ENCODE measurements at places on chromosomes 6 and 20. TPM values are rescaled to one million over a fixed set of nuclear protein-coding genes. Genes with fewer than 3 reads are reported as not detected.

DNA sequence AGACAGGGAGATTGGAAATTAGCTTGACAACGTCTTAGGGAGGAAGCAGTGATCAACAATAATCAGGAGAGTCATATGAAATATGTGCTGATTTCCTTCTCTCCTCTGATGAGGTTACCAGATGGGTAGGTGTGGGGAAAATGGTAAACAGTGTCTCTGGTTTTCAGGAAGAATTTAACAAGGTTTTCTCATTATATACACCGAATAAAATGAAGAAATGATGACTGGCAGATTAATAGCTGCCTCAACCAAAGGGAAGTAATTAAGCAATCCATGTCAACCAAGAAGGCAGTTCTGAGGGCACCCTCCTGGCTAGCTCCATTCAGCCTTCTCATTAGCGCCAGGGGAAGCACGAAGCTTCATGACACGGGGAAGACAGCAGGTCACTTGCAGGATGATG is 12.7 kb upstream of the RAMACL start:
- no peak for DNase-seq

DNA sequence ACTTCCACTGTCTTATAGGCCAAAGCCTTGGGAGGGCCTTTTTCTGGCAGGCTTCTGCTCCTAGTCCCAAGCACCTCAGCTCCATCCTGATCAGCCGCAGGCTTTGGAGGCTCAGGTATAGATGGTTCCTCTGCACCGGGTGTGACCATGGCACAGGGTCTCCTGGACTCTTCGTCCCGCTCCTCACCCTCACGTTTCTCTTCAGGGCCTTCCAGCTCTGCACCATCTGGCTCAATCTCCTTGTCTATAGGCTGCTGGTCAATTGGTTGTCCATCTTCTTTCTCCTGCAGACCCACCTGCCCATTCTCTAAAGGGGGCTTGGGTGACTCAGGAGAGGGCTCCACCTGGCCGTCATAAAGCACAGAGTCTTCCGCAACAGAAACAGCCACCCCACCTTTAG is 37.0 kb downstream of the BFSP1 start:
- DNase-seq = no peak

- no peak for DNase-seq
These were observed 245.9 kb downstream of the EYS start for GRCh38 chr6:65461121-65461520.

DNA sequence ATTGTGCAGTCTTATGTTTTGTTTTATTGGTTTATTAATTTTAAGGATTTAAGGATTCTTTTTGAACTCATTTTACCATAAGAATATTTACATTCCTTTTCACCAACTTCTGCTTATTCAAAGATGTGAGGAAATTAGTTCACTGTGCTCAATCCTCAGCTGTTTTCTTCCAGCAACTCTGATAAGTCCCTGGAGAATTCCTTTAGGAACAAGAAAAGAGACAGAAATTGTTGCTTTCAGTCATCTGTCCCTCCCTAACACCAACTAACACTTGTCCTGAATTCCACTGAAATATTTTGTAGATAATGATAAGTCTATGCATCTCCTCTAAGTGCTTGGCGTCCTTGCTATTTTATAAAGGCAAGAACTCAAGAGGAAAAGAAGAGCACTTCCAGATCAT is 334.8 kb upstream of the MARCKS start:
- DNase-seq = no peak

GRCh38 chr6:86949771-86950170 is 12.4 kb downstream of the HTR1E start:
- DNase-seq = no peak

- DNase-seq = peak; percentile 60
These were observed 802.3 kb downstream of the QKI start for GRCh38 chr6:164216839-164217238.

- DNase-seq = no peak
These were observed 27.5 kb upstream of the NHSL1 start for GRCh38 chr6:138526822-138527235.

DNA sequence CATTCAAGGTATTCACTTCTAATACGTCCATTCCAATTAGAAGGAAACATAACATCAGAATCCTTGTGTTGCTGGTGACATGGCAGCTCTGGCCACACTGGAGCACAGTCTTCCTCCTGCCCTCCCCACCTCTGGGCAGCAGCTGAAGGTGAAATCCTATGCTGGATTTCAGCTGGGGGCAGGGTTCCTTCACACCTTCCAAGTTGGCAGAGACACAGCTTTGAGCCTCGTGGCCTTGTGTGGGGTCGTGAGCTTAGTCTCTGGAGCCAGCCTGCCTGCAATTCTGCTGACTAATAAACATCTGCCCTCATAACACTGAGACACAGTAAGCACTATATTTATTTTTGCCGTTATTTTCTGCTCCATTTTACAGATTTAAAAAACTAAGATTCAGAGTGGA is 218.9 kb upstream of the RIN2 start:
- no peak for DNase-seq

GRCh38 chr6:88881451-88881850 is 82.0 kb downstream of the RNGTT start:
- DNase-seq = no peak

DNA sequence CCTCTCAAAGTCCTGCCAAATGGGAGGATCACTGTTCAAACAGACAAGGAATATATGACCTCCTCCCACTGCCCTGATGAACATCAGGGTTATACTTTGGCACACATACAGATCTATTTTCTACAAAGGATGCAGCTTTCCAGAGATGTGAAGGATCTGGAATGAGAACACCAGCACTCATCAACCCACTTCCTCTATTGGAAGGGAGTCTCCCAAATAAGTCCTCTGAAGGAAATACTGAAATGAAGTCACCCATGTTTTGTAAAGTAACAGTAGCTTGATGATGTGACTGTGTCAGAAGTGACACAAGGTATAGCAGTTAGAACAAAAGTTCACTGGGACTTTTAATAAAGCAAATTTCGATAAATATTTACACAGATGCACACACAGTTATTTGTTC is 104.9 kb downstream of the OGFRL1 start:
- no peak for DNase-seq

- no peak for DNase-seq
These were observed 34.6 kb downstream of the TAF8 start for GRCh38 chr6:42084889-42085288.

DNA sequence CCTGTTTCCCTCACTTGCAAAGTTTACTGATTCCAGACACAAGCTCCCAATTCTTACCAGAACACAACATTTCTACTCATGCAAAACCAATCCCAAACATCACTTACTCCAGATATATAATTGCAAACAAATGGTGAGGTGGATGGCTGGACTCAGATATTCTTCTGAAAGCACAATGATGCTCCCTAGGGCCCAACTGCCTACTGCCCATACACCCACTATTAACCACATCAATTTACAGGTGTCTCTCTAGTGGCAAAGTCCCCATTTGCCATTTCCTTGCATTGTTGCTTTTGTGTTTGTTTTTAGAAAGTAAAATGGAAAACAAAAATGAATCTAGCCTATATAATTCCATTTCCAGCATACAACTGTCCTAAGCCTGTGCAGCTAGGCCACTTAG is 320.9 kb upstream of the PRDM1 start:
- DNase-seq = no peak

DNA sequence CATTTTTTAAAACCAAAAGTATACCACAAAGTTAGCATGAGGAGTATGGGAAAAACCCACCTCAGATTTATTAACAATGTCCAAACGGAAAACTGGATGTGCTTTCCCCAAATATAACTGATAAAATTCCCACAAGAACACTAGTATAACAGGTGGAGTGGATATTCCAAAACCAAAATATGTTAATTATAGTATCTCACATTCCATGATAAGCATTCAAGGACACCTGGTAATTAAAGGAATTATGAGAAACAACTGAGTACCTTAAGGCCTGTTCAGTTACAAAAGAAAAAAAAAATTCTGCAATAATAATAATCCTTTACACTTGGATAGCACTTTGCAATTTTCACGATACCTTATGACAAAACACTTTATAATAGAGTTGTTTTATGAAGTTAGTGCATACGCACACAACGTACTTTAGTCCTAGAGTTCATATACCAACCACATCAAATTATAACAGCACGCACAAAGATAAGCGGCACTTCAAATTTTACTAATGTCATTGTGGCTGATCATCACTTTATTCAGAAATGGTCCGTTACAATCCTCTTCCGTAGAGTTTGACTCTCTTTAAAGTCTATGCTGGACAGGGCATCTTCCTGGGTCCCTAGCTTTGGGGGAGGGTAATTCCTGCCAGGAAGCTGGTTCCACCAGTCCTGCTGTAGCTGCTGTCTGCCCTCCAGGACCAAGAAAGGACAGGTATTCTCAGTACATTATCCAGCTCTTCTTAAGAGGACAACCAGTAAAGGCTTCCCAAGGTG is 1.7 kb downstream of the CDK19 start:
- DNase-seq = no peak

GRCh38 chr20:34834459-34834893 is 9.0 kb upstream of the NCOA6 start:
- DNase-seq = no peak

GRCh38 chr20:47656318-47656717 is 129.0 kb downstream of the SULF2 start:
- DNase-seq = no peak

DNA sequence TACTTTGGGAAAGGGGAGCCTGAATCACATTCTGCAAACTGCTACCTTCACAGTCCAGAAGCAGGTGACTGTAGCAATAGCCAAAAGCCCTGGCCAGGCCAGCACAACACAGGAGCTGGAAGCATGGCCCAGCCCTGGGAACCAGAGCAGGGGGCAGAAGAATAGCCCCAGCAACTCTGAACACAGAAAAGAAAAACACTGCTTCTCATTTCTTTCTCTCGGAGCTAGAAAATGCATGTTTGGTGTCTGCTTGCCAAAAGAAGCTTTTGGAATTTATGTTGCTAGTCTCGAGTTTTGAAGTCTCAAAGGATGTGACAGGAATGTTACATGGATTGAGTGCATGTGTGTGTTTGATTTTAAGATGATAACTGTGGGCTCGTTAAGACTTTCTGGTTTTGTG is 79.8 kb upstream of the SCAF8 start:
- no peak for DNase-seq

- no peak for DNase-seq
These were observed 11.8 kb upstream of the FILIP1 start for GRCh38 chr6:75505424-75505823.

GRCh38 chr6:113805811-113806495 is 51.2 kb upstream of the MARCKS start:
- DNase-seq = no peak

DNA sequence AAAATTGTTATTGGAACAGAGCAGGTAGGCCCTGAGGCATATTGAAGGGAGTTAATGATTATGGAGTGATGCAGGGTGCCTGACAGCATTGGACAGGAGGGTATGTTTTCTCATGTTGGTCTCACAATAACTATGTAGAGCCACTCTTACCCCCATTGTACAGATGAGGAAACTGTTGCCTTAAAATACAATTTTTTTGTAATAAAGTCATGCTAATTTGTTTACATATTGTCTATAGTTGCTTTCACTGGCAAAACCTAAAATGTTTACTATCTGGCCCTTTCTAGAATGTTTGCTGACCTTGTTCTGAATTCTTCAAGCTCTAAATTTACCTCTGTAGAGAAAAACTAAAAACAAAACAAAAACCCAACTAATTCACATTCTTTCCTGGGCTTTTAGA is 5.7 kb downstream of the ACOT8 start:
- DNase-seq = no peak

DNA sequence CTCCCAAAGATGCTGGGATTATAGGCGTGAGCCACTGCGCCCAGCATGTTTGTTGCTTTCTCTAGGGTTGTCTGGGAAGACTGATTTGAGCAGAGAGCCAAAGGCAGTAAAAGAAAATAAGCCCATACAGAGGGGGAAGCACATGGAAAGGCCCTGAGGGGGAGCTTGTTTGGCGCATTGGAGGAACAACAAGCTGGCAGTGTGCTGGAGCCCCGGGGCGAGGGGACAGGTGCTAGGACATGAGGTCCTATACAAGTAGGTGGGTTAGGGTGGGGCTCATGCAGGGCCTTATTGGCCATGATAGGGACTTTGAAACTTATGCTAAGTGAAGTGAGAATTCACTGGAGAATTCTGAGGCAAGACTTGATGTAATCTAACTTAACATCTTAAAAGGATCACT is 35.3 kb downstream of the CD109 start:
- DNase-seq = no peak

The FRMD1 gene
- total RNA-seq = 1.0 TPM

The VGLL2 gene
- total RNA-seq = not detected

The CDSN gene
- total RNA-seq = not detected

The AARS2 gene
- total RNA-seq = 10.7 TPM

The RAB32 gene
- total RNA-seq = 5.3 TPM

The CGA gene
- total RNA-seq = not detected

The PSMB8 gene
- total RNA-seq = 16.7 TPM

The C4A gene
- total RNA-seq = 61.5 TPM

The SLC35F1 gene
- 4.8 TPM for total RNA-seq

The SMLR1 gene
- not detected for total RNA-seq

The BCAS1 gene
- not detected for total RNA-seq

The ARFGEF3 gene
- 0.86 TPM for total RNA-seq

The CD109 gene
- 6.7 TPM for total RNA-seq
